ENCODE measurements at places on chromosomes 7 and 10.

DNA sequence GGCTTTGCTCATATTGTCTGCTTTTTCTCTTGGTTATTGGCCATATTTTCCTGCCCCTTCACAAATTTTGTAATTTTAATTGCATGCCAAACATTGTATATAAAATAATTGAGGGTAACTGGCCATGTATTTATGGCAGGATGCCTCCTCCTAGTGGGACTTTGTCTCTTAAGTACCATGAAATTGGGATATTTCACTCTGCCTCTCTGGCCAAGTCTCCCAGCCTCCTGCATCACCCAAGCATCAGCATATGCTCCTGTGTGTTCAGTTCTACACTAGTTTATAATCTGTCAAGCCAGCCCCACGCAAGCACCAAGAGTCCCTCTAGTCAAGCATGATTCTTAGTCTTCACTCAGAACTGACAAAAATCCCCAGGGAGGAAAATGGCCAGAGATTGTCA is 44.2 kb upstream of the FHIP2A start:
- no peak for DNase-seq

DNA sequence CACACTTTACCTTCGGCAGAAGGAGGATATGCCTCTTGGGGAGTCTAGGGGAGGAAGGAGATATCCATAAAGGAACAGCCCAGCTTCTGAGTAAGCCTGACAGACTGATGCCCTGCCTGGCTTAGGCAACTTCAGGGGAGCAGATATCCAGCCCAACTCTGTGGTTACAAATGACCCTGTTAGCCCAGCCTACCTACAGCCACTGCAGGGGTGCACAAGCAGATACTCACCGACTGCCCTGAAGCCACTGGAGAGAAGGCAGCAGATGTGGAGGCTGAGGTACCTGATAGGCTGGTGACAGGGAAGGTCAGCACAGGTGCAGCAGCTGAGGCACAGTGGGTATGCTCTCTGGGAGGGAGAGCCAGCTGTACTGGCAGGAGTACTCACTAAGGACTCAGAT is 770.2 kb downstream of the GRID1 start:
- no peak for DNase-seq

GRCh38 chr7:388961-389701 is 99.2 kb downstream of the FOXL3 start:
- DNase-seq = no peak

DNA sequence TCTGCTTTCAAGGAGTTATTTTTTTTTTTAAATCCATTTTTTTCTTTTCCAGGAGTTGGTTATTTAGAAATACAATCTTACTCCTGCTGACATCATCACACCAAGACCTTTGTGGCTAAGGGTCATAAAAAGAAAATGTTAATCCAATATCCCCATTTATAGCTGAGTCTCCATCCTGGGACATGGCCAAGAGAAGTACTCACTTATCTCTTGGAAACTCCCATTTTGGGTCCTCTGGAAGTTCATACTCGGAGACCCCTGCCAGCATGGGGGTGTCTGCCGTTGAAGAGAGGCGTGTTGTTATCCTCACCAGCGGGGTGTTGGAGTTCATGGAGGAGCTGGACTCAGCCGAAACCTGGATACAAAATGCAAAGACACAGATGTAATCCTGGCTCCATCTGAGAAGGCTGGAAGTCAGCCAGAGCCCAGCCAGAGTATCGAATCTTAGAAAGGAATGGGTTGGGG is 94.6 kb downstream of the FGFR2 start:
- DNase-seq = no peak

- DNase-seq = no peak
Observed at GRCh38 chr7:147151661-147152060, 1035.1 kb downstream of the CNTNAP2 start.

GRCh38 chr7:144725070-144725469 is 110.8 kb downstream of the TPK1 start:
- no peak for DNase-seq

GRCh38 chr10:47184724-47185330 is 115.2 kb upstream of the GDF10 start:
- DNase-seq = no peak

DNA sequence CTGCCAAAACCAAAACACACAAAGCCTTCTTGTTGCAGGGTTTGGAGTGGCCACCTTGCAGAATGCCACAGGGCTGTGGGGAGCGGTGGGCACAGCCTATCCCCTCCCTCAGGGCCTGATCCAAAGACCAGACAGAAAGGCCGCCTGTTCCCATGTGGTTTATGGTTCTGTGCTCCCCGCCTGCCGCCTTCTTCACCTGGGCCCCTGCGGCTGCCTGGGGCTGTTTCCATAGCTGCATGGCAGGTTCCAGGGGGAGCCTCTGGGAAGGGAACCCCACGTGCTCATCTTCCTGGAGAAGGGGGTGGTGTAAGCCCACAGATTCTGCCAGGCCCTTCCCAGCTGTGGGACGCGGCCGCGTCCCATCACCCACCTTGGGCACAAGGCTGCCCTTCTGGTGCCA is 70.7 kb upstream of the EZH2 start:
- no peak for DNase-seq

- DNase-seq = no peak
Observed at GRCh38 chr7:28879105-28879504, 79.0 kb downstream of the TRIL start.

DNA sequence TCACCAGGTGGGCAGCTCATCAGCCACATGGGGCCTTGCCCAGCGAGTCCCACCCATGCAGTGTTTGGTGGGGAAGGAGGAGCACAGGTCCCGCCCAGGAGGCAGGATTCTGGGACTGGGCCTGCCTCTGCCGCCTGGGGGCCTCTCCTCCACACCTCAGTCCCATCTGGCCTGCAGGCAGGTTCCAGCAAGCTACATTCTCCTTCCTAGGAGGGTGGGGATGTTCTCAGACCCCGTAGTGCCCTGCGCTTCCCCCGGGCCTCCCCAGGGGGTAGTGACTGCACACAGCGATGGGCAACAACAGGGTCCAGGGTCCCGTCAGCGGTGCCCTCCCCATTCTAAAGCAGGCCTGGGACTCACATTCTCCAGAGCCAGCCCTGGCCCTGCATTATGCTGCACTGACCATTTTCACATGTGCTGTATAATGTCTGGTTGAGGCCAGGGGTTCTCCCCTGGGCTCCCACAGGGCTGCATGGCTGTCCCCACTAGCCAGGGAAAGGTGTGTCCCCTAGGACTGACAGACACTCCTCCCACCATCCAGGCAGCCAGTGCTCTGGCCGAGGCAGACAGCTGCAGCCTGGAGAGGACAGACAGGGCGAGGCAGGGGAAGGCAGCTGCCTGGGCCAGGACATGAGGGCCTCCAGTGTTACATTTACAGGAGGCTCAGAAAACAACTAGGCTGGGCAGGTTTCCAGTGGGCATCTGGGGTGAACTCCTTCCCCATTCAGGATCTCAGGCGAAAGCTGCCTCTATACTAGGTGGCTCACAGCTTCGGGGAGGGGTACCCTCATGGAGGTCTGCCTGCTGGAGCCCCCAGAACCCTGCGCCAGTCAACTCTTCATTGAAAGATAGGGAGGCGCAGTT is 9.3 kb downstream of the RASGEF1A start:
- DNase-seq = no peak

DNA sequence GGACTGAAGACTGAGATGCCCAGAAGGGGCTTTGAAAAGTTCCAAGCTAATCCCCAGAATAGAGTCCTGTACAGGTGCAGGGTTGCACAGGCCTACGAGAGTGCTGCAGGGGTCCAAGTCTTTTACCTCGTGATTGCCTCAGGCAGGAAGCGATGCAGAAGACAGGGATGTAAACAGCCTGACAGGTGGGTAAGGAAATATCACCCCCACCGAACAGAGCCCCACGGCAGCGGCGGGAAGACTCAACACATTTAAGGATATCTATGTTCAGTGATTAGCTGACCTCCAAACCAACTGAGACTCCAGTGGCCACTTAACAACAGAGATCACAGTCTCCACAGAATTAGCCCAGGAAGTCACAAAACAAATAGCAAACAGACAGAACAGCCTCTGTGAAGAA is 73.9 kb upstream of the VIPR2 start:
- no peak for DNase-seq

DNA sequence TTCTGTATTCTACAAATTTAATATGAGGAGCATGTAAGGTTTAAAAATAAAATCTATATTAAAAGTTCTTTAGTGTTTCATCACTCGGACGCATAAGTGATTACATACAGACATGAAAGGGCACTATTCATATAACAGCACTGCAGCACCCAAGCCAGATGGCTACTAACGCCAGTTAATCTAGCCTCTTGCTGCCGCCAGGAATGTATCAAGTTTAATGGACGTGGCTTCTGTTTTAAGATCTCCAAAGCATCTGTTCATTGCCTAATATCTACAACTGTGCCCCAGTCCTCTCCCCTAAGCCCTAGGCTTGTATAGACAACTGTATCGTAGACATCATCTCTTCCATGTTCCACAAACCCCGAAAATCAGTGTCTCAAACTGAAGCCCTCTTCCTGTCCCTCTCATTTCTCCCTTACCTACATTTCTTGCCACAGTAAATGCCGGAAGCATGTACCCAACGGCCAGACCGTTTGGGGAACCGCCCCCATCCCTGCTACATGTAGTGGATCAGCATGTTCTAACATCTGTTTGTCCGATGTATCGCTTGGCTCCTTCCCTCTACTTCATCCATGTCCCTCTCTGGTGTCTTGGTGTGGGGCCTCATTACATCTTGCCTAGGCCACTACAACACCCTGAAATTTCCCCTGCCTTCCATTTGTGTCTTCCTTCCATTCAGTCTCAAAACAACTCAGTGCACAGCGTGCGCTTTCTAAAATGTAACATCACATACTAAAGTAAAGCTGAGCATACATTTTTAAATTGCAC is 147.5 kb upstream of the RSU1 start:
- no peak for DNase-seq

GRCh38 chr7:85567983-85568382 is 381.1 kb upstream of the SEMA3D start:
- no peak for DNase-seq

DNA sequence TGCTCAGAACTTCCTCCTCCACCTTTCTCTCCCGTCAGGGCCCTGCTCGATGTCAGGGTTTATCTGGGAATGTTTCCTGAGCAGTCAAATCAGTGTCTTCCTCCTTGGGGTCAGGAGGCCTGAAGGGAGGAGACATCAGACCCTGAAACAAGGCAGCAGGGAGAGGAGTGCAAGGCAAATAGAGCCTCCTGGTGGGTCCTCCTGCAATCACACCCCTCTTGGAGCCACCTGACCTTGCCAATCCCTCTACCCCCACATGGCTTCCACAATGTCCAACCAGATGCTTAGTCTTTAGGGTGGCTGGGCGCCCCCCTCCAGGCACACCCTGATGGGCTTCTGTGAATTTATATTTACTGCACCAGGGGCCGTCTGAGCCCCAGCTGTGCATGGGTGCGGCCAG is 12.2 kb downstream of the GPR26 start:
- DNase-seq = no peak

- DNase-seq = no peak
Observed at GRCh38 chr7:94414481-94414880, 19.8 kb downstream of the COL1A2 start.

- no peak for DNase-seq
Observed at GRCh38 chr10:50232261-50232639, 19.1 kb downstream of the ASAH2 start.

DNA sequence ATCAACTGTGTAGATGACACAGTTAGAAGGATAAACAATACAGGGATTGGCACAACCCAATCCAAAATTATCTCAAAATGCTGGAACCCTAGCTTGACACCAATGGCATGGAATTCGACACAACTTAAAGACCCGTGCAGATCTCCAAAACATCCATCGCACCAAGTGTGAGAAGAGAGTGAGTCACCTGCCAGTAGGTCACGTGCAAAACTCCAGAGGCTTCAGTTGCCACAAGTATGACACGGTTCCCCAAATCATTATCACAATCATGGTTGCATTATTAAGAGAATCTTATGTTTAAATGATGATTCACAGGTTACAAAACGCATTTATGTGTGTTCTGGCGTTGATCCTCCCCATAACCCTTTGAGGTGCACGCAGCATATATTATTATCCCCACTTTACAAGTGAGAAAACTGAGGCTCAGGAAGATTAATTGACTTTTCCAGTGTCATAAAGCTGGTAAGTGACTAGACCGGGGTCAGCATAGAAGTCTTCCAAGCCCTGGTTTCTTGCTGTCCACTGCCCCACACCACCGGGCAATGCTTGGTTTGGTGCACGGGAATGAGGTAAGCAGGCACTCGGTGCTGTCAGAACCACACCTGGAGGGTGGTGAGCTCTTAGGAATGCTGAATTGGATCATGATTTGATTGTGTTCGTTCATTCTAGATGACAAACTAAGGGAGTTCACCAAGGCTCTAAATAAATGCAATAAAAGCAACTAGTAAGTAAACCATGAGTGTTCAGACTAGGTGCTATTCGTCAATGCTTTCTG is 23.6 kb upstream of the STK17A start:
- no peak for DNase-seq

DNA sequence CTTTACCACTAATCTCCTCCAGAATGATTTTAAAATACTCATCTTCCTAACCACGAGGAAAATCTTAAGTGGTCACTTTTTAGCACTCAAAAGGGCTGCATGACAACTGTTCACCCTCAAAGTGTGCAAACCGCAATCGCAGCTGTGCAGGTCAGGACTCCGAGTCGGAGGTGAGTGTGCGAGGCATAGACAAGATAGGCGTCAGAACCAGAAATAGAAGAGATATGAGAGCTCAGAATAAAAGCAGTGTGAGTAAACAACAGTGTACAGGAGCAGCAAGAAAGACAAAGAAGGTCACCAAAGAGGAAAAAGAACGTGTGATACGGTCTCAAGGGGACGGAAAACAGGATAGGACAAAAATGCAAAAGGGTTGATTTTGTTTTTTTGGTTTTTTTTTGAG is 17.5 kb upstream of the ENO4 start:
- no peak for DNase-seq

DNA sequence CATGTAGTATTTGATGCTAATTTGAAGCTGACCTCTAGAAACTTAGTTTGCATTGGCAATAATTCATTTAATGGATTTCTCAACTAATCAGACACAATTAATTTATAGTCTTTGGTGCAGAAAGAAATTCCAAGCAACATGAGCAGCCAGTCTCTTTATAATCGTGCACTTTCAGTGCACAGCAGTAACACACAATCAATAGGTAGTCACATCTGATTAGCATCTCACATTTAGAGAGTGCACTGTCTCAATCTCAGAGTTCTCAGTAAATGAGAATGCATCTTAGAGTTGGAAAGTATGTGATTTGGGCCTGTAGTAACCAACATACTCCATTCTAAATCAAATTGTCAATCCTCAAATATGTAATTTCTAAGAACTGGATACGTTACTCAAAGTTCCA is 377.6 kb downstream of the POM121L12 start:
- no peak for DNase-seq

- no peak for DNase-seq
Observed at GRCh38 chr7:52586704-52587103, 448.7 kb upstream of the POM121L12 start.
